Cardiac muscle cell (in vitro differentiated cells and primary cell): ENCODE measurements at places on chromosomes 13 and 19. TPM values are rescaled to one million over a fixed set of nuclear protein-coding genes. Genes with fewer than 3 reads are reported as not detected.

Gene CLEC4M
- total RNA-seq: 0.54 TPM in 1 of 2 replicates, not detected in the other

Gene KIR2DL4
- not detected in 2 replicates for total RNA-seq

- no peak for DNase-seq
- H3K4me3 ChIP-seq: no peak overlapping the region
- H3K27me3 ChIP-seq: no peaks in the 10 kb centered on the region
- H3K4me1 ChIP-seq: no peaks in the 10 kb centered on the region
- no peaks in the 10 kb centered on the region for H3K36me3 ChIP-seq
- H3K27ac ChIP-seq: no peak overlapping the region
Observed at GRCh38 chr19:51551673-51552432, 19.2 kb upstream of the ZNF175 start.

Gene B3GLCT
- 5.8 and 6.2 TPM in 2 replicates for total RNA-seq

GRCh38 chr19:5268801-5269200, 71.8 kb downstream of the PTPRS start:
- no peaks in the 10 kb centered on the region for H3K4me1 ChIP-seq
- H3K27ac ChIP-seq: peak overlapping the region; percentile 34
- H3K36me3 ChIP-seq: peaks cover 27% of the 10 kb centered on the region

DNA sequence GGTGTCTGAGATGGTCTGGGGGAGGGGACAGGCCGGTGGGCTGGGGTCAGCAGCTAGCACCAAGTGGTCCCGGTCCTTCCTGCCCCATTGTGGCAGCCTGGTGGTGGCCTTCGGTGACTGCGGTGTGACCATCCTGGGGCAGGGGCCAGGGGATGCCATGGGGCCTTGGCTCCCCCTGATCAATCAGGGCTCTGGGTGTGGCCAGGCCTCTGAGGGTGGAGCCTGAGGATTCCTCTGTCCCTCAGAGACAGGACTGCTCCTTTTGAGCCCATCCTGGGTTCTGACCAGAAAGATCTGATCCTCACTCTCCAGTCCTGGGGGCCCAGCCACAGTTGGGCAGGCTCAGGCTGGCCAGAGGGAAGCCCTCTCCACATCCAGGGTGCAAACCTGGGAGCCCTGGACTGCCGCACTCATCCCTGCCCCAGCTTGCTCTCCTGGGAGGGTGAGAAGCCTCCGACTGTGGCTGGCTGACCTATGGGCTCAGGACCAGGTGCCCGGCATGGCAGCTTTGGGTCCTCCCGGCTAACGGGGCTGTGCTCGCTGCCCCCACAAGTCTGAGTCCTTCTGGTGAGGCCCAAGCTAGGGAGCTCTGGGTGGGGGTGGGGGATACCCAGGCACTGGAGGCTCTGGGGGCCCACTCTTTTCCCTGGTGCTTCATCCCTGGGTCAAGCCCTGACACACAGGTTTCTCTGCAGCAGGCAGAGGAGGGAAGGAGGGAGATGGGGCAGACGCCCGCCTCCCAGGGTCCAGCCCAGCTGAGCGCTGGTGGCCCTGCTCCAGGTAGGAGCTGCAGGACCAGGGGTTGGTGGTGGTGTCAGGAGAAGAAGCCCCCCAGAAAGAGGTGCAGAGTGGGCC, 59.5 kb downstream of the IER2 start:
- no peak overlapping the region for H3K27ac ChIP-seq
- DNase-seq: no peak
- H3K4me3 ChIP-seq: no peak overlapping the region
- no peaks in the 10 kb centered on the region for H3K36me3 ChIP-seq

Gene ZNF682
- total RNA-seq: 9.1 and 11.9 TPM in 2 replicates

GRCh38 chr13:28889086-28889732, 69.1 kb downstream of the MTUS2 start:
- H3K4me3 ChIP-seq: no peak overlapping the region
- H3K27ac ChIP-seq: no peak overlapping the region
- no peaks in the 10 kb centered on the region for H3K4me1 ChIP-seq
- H3K36me3 ChIP-seq: no peaks in the 10 kb centered on the region
- no peaks in the 10 kb centered on the region for H3K27me3 ChIP-seq

- peaks cover 5% of the 10 kb centered on the region for H3K4me1 ChIP-seq
- no peak for DNase-seq
- no peaks in the 10 kb centered on the region for H3K27me3 ChIP-seq
- H3K27ac ChIP-seq: no peak overlapping the region
- H3K36me3 ChIP-seq: peaks cover 36% of the 10 kb centered on the region
Observed at GRCh38 chr19:1035998-1036621, 3.8 kb upstream of the ABCA7 start.

DNA sequence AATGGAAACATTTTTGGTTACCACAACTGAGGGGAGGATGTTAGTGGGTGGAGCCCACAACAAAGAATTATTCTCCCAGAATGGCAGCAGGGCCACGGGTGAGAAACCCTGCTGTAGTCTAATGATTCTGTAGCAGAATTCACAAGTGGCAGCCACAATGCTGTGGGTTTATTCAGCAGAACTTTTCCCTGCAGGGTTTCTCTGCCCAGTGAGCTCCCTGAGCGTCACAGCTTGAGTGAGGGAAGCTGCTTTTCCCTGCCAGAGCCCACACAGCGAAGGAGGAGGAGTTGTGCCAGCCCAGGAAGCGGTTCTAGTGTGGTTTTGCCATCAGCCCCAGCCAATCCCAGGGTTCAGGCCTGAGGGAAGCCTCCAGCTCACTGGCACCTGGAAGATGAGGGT, 4.4 kb downstream of the ATP12A start:
- H3K27ac ChIP-seq: no peak overlapping the region
- no peaks in the 10 kb centered on the region for H3K4me1 ChIP-seq
- no peaks in the 10 kb centered on the region for H3K36me3 ChIP-seq
- no peak overlapping the region for H3K4me3 ChIP-seq

DNA sequence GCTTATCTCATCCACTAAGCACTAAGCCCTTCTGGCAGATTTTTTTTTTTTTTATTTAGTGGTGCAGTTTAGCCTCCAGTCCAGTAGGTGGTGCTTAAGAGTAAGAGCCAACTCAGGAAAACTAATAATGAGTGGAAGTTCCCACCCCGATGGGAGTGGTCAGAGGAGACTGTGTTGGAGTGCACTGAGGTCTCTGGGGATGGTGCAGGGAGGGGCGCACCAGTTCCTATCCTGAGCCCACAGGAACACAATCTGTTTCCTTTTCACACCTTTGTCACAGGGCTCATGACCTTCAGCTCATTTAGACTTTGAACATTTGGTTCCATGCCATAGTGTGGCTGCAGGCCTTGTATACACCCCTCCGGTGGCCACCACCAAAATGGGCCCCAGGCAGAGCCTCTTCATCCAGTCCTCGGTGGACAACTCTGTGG, 367.4 kb downstream of the SPRY2 start:
- no peak for DNase-seq
- no peaks in the 10 kb centered on the region for H3K4me1 ChIP-seq
- H3K27ac ChIP-seq: no peak overlapping the region
- H3K4me3 ChIP-seq: no peak overlapping the region
- no peaks in the 10 kb centered on the region for H3K27me3 ChIP-seq
- H3K36me3 ChIP-seq: no peaks in the 10 kb centered on the region

Gene COPE
- 306 and 478 TPM in 2 replicates for total RNA-seq

DNA sequence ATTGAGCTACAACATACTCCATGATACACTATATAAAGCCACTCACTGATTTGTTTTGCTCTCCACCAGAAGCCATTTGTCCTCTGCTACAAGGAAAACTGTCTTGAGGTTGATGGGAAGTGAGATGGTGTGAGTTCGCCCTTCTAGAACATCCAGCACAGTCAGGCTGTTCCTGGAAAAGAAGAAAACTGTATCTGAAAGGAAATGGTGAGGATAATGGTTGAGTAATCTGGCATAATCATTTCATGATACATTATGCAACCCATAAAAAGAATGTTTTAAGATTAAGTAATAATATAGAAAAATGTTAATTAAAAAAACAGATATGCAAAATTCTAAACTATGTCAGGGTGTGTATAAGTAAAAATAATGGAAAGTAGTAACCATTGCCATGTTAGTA, 233.9 kb downstream of the RGCC start:
- H3K36me3 ChIP-seq: peaks cover 7% of the 10 kb centered on the region
- H3K4me3 ChIP-seq: no peak overlapping the region
- peak; percentile 70 for DNase-seq
- H3K27me3 ChIP-seq: no peaks in the 10 kb centered on the region
- H3K27ac ChIP-seq: no peak overlapping the region

DNA sequence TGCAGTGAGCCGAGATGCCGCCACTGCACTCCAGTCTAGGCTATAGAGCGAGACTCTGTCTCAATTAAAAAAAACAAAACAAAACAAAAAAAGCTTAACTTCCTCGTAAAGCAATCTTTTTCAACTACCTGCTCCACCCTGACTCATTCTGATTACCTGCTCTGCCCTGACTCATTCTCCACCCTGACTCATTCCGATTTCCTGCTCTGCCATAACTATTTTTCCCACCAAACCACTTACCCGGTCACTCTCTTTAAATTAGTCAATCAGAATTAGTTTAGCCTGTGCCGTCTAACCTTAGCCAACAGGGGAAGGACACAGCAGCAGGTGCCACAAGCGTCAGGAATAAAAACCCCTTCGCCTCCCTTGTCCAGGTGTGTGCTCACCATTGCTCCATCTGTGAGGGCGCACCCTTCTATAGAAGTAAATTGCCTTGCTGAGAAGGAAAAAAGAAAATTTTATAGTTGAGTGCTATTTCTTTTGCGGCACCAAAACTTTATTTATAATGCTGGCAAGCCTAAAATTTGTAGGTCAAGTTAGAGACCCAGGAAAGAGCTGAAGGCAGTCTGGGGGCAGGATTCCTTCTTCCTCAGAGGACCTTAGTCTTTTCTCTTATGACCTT, 1.7 kb upstream of the IFT88 start:
- H3K36me3 ChIP-seq: no peaks in the 10 kb centered on the region
- peaks cover 10% of the 10 kb centered on the region for H3K4me1 ChIP-seq
- no peak overlapping the region for H3K4me3 ChIP-seq
- no peak overlapping the region for H3K27ac ChIP-seq
- no peak for DNase-seq
